ENCODE measurements at places on chromosomes 7 and 10.

GRCh38 chr10:26741368-26741767 lies 43.9 kb downstream of the PDSS1 start:
- no peak for DNase-seq

- no peak for DNase-seq
Measured at GRCh38 chr7:44286182-44286617, 39.2 kb downstream of the CAMK2B start.

- DNase-seq, result no peak
Measured at GRCh38 chr7:23963461-23964165, 253.6 kb downstream of the STK31 start.

GRCh38 chr7:36281945-36282717 lies 107.5 kb upstream of the ANLN start:
- no peak for DNase-seq

GRCh38 chr10:86413046-86413728 lies 46.6 kb upstream of the GRID1 start:
- DNase-seq, result no peak

GRCh38 chr7:732094-732541 lies 5.0 kb upstream of the PRKAR1B start:
- no peak for DNase-seq

- no peak for DNase-seq
Measured at GRCh38 chr7:31991846-31992245, 78.4 kb downstream of the PDE1C start.

DNA sequence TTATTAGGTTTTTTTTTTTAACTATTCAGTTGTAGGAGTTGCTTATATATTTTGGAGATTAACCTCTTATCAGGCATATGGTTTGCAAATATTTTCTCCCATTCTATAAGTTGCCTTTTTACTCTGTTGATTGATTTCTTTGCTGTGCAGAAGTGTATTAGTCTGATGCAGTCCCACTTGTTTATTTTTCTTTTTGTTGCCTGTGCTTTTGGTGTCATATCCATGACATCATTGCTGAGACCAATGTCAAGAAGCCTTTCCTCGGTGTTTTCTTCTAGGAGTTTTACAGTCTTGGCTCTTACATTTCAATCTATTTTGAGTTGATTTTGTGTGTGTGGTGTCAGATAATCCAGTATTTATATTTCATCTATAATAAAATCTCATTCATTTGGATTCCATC lies 155.4 kb downstream of the LRMDA start:
- no peak for DNase-seq

- no peak for DNase-seq
Measured at GRCh38 chr10:131095313-131095580, 216.3 kb downstream of the TCERG1L start.

All from activated CD4-positive, alpha-beta T cell treated with anti-CD3 and anti-CD28 coated beads, Interleukin-2, amount 50 U/mL, for 24 hours (primary cell).